ENCODE measurements at places on chromosomes 11 and 22.

DNA sequence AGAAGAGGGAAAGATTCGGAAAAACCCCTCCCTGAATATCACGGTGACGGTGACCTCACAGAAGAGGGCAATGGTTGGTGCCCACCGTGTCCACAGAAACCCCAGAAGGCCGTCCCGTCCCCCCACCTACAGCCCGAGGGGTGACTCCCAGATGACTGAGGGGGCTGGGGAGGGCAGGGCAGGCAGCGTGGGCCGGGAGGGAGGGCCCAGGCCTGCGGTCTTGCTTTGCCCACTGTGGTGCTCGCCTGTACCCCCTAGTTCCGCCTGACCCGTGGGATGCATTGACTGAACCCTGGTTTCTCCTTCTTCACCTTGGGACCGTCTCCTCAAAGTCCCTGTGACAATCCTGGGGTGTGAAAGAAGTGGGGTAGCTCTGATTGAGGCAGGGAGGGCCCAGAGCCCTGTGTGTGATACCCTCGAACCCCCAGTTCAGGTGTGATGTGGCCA, 526.7 kb downstream of the BRD1 start:
- no peak for DNase-seq

DNA sequence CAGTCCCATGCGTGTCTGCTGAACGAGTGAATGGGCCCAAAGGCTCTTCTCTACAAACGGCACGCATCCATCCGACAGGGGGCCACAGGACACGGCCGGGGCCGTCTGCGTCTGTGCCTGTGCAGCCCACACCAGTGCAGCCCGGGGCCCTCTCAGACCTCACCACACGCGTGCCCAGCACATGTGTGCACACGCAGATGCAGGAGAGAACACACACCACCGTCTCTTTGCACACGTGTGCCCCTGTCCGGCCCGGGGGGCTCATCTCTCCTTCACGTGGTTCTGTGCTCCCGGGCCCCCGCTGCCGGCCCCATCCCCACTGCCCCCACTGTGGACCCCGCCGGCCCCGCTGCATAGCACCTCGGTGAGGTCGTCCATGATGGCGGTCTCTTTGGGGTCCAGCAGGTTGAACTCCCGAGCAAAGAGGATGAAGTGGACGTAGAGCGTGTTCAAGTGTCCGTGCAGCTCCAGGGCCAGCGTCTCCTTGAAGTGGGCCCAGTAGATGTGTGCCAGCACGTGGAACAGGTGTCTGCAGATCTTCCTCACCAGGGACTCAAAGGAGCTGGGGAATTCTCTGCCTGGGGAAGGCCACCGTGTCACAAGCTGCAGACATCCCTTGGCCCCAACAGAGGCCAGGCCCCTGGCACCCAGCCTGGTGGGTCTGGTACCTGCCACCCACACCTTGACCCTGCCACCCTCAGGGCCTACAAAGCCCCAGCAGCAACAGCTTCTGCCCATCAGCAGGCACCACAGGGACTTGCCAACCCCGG, 16.5 kb downstream of the MOB2 start:
- no peak for DNase-seq

DNA sequence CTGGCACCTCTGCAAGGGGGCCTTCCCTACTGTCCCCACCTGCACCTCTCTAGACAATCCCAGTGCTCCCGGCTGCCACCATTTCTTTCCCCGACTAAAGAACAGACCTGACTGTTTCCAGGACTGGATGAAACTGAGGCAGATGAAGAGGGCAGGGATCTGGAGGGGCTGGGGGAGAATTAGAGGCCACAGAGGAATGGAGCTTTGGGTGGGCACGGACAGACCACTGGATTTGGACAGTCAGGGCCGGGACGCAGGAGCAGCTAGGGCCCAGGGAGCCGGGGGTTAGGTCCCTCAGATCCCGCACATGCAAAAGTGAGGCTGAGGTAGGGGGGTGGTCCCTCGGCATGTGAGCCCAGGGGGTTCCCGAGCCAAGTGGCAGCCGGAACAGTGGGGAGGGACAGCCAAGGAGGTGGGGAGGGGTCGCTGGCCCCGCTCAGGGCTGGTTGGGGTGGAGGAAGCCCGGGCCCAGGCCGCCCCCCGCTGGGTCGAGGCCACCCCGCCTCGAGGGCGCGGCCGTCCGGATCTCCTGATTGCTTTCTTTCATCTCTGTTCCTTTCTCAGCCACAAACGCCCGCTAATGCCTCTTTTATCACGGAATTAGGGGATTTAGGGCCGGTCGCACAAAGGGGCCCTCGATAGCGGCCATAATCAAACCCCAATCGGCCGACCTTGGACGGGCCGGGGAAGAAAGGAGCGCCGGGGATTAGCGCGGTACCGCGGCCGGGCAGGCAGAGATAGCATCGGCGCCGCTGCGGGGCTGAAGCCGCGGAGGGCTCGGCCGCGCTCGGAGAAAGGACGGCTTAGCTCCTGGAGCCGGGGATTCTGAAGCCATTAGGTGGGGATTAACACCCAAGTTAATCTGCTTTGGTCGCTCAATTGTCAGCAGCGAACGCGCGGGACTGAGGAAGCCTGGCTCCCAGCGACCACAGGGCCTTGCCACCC, 9.3 kb downstream of the SLC25A1 start:
- DNase-seq, result no peak

DNA sequence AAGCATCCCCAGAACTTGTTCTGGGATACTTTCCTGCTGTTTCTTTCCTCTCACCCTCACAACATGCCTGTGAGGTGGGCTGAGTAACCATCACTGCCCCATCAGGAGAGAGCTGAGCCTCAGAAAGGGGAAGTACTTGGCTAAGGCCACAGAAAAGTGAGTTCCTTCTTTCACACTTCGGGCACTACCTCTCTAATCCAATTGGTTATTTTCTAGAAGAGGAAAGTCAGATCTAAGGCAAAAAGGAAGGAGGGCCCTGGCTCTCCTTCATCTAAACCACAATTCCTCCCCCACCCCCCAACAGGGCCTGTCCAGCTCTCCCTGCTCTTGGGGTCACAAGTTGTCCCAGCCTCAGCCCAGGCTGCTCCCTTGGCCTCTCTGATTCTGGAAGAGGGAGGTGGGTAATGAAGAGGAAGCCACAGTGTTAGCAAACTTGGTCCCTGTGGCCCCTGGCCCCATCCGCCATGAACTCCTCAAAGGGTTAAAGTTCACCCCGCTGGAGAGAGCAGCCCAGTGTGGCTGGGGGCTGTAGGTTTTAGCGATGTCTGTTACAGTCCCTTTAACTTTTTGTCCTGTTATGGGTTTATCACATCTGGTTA, 34.0 kb downstream of the SLC22A12 start:
- no peak for DNase-seq

DNA sequence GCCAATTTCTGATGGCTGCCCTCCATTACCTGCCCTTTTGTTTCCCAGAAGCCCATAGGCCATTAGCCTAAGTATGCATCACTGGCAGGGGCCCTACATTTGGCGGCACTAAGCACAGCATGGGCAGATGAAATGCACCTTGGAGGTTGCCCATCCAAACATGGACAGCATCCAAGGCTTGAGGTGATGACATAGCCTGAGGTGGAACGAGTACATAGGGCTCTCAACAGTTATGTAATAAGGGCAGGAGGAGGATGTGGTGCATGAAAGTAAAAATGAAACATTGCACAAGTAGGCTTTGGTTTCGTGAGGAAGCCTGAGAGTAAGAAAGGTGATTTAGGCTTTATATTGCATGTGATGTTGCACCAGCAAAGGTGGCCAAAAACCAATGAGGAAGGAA, 148.1 kb downstream of the FAM76B start:
- DNase-seq, result peak; percentile 14

- no peak for DNase-seq
Measured at GRCh38 chr11:124199702-124200101, 16.6 kb downstream of the OR10D3 start.

GRCh38 chr11:128580612-128581011, 6.7 kb downstream of the ETS1 start:
- DNase-seq, result no peak

- no peak for DNase-seq
Measured at GRCh38 chr11:15617126-15617525, 502.4 kb downstream of the INSC start.

DNA sequence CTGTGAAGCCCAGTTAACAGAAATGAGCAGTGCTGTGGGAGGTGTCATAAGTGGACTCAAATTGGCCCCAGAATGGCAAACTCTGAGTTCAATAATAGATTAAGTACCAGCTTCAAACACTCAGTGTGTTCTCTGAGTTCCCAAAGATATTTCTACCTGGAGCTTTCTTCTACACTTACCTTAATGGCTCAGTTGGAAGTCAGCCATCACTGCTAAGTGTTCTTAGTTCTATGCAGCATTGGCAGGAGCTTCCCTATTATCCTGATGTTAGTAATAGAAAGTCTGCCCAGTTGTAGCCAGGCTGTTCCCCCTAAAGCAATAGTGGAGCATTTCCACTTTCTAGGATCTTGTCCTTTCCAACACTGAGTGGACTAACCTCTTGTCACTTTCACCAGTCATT, 9.7 kb upstream of the PIK3IP1 start:
- no peak for DNase-seq

DNA sequence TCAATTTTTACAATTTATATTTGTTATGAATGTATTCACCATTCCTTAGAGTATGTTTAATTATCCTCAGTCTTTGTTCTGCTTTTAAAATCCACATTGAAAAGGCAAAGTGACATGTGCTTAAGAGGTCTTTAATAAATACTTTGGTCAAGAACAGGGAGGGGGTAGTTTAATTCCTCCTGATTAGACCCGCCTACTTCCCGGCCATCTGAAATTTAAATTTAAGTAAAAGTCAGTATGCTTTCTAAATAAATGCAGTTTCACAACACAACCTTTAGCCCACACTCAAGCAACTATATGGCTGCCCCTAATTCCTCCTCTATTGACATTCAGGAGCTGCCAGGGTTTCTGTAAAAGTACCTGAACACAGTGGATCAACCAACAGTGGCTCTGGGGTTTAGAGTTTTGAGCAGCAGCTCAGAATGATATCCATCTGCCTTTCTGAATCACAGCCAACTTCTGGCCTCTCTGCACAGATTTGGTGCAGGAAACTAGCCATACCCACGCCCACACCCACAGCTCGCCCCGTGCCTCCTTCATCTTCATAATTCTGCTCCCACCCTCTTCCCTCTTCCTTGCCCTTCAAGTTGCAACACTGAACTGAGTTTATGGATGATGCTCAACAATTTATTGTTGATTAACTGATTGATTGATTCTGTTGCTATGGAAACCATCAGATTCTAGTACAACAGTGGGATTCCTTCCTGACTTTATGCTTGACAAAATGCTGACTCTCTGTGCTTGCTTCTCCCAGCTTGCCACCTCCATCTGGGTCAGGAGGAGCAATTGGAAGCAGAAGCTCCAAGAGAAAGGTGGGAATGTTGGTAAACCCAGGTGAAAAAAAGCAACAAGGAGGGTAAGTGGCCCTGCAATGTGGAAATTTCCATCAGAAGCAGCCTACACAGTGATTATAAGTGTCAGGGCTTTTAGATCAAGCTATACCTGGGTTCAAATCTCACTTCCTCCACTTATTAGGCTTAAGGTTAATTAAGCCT, 70.8 kb downstream of the PANX1 start:
- DNase-seq, result no peak

GRCh38 chr11:88131764-88132470, 43.3 kb downstream of the RAB38 start:
- no peak for DNase-seq

GRCh38 chr11:30683176-30683575, 97.0 kb upstream of the MPPED2 start:
- no peak for DNase-seq

DNA sequence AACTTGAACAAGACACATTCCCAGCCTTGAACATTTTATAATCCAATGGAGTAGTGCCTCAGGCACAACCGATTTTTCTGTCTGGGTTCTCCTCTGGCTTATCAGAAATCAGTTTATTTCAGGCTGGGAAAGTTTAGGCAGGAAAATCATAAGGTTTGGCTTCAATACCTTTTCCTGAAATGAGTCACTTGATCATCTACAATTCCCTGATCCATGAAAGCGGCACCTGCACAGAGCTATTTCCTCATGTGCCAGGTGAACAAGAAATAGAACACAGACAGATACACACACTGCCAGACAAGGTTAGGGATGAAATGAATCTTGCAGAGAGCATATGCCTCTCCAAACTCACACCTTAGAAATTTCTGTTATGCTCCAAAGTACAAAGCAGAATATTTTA, 106.7 kb upstream of the OR9G4 start:
- DNase-seq, result no peak

GRCh38 chr11:64563966-64564365, 27.1 kb upstream of the SLC22A12 start:
- no peak for DNase-seq

DNA sequence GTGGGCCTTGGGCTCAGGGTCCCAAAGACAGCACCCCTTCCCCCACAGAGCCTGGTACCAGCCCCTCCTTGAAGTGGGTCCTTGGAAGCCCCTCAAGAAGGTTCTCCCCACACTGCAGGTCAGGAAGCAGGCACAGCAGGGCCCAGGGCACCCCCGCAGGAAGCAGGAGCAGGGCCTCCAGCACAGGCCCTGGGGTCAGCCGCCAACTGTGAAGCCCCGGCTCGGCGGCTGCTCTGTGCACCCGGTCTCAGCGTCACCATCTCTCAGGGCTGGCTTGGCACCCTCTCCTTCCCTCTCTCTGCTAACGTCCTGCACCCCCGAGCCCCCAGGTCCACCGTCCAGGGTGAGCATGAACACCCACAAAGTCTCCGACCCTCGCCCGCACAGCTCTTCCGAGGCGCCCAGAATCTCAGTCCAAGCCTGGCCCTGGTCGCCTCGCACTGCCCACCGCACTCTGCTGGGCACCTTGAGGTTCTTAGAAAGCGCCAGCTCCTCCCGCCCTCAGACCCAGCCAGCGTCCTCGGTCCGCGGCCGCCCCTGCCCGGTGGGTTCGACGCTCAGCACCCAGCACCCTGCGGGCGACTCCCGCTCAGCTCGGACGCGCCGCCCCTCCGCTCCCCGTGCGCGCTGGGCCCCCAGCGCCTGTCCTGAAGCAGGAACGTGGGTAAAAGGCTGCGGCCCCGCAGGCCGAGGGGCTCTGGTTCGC, 1.4 kb upstream of the SIGIRR start:
- DNase-seq, result no peak

DNA sequence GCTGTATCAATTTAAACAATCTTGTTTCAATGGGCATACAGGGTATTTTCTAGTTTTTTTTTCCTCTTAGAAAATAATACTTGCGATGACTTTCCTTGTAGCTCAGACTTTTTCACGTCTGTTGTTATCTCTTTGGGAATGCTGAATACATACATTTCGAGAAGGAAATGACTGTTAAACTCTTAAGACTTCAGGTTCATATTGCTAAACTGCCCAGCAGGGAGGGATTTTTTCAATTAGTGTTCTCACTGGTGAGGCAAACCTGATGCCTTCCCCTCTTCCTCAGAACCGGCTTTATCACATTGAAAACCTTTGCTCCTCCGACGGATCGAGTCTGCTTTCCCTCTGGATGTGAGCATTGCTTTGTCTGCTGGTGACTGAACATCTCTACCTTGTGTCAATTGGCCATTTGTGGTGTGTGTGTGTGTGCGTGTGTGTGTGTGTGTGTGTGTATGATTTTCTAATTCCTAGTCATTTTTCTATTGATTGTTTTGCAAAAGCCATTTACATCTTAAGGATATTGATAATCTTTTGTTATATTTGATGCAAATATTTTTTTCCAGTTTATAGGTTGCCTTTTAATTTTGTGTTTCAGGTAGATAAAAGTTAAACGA, 6.6 kb downstream of the NEAT1 start:
- DNase-seq, result peak; percentile 50

Measured in testis (tissue), 5 donors.